Caudate nucleus (tissue), 63 donors: ENCODE measurements at places on chromosomes 6 and 20.

- DNase-seq: no peak
Observed at GRCh38 chr6:112036088-112036637, 17.7 kb upstream of the CCN6 start.

GRCh38 chr6:44805238-44805846 lies 417.8 kb downstream of the CDC5L start:
- no peak for DNase-seq

DNA sequence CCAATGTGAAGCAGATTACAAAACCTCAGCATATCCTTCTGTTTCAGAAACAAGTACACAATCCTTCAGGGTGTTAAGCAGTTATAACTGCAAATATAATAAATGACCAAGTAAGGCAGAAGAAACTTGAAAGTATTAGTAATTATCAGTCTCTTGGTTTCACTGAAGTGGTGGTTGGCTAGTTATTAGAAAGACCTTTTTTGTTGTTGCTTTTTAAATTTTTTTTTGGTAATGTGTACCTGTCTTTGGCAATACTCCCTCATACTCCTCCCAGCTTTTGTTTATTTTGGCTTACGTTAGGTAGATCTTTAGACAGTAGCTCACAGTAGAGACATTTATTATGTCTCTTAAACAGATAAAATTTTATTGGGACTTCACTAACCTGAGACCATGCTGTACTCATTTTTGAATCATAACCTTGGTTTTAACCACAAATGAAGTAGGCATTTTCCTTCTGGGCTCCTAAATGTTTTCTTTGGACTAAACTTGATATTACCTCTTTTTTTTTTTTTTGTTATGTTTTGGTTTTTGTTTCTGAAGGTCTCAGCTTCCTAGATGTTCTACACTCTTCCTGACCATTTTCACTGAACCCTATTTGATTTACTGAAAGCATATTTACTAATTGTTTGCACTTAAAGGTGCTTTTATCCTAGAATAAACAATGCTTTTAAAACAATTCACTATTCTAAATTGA lies 6.4 kb downstream of the CD2AP start:
- no peak for DNase-seq

DNA sequence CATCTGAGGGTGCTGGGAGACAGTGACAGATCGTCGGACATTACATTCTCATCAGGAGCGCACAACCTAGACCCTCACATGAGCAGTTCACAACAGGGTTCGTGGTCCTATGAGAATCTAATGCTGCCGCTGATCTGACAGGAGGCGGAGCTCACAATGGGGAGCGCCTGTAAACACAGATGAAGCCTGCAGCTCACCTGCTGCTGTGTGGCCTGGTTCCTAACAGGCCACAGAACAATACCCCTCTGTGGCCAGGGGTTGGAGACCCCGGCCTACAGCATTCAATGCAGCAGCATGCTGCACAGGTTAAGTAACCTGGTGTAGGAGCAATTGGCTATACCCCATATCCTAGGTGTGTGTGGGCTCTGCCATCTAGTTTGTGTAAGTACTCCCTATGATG lies 19.5 kb downstream of the ANKRD60 start:
- no peak for DNase-seq

GRCh38 chr20:21225215-21225947 lies 77.8 kb upstream of the XRN2 start:
- DNase-seq: no peak

DNA sequence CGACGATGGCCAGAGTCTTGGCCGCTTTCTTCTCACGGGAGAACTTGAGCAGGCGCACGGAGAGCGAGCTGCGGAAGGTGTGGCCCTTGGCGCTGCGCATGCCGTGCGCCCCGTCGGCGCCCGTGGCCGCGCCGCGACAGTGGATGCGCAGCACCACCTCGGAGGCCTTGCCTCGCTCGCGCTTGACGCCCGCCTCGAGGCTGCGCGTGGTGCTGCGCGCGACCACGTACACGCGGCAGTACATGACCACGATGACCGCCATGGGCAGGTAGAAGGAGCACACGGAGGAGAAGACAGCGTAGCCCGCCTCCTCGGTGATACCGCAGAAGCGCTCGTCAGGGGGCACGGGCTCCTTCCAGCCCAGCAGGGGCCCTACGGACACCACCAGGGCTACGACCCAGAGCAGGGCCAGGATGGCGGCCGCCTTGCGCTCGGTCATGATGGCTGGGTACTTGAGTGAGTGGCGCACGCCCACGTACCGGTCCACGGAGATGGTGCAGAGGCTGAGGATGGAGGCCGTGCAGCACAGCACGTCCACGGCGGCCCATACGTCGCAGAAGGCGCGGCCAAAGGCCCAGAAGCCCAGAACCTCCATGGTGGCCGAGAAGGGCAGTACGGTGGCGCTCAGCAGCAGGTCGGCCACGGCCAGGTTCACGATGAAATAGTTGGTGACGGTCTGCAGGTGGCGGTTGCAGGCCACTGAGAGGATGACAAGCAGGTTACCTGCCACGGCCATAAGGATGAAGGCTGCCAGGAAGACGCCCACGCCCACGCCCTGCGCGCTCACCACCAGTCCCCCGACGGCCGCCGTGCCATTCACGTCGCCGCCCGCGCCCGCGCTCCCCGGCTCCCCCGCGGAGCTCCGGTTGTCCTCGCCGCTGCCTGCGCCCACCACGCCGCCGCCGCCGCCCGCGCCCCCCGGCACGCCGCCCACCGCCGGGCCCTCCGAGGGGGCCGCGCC lies 232.8 kb upstream of the RNF24 start:
- no peak for DNase-seq

DNA sequence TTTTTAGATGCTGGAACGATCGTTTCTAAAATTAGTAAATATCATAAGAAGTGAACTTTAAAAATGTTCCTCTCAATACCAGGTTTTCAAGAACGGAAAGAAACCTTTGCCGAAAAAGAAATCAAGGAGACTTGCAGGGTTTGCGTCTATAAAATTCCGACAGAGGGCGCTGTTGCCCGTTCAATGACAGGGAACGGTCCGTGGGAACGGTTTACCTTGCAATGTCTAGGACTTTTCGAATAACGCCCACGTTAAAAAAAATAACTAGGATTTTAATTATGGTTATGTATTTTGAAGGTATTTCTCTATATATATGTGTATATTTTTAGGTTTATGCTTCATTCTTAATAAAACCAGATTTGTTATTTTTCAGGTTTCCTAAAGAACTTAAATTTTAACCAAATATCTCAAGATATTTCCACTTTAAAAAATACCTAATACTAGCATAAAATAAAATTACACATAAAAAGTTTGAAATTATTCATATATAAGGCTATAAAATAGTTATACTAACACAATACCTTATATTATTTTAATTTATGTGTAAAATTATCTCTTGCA lies 2.5 kb upstream of the TFAP2B start:
- peak; percentile 45 for DNase-seq

DNA sequence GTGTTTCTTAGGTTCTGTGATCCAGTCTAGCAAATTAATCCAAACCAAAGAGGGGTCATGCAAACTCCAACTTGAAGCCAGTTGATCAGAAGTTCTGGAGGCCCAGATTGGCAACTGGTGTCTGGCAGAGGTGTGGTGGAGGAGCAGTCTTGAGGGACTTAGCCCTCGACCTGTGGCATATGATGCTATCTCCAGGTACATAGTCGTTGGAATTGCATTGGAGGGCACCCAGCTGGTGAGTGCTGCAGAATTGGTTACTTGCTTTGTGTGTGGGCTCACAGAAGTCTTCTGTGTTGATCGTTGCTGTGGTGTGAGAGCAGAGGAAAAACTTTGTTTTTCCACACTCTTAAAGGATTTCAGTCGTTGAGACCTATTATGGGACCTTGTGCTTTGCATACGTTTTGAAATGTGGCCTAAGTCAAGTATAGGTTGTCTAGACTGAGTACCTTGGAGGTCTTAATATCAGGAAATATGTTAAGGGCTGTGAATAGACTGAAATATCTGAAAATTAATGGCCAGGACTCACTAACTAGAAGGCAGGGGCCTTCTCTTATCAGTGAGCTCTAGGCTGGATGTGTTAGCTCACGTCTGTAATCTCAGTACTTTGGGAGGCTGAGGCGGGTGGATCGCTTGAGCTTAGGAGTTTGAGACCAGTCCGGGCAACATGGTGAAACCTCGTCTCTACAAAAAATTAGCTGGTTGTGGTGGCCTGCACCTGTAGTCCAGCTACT lies 7.8 kb downstream of the PANK2 start:
- no peak for DNase-seq

DNA sequence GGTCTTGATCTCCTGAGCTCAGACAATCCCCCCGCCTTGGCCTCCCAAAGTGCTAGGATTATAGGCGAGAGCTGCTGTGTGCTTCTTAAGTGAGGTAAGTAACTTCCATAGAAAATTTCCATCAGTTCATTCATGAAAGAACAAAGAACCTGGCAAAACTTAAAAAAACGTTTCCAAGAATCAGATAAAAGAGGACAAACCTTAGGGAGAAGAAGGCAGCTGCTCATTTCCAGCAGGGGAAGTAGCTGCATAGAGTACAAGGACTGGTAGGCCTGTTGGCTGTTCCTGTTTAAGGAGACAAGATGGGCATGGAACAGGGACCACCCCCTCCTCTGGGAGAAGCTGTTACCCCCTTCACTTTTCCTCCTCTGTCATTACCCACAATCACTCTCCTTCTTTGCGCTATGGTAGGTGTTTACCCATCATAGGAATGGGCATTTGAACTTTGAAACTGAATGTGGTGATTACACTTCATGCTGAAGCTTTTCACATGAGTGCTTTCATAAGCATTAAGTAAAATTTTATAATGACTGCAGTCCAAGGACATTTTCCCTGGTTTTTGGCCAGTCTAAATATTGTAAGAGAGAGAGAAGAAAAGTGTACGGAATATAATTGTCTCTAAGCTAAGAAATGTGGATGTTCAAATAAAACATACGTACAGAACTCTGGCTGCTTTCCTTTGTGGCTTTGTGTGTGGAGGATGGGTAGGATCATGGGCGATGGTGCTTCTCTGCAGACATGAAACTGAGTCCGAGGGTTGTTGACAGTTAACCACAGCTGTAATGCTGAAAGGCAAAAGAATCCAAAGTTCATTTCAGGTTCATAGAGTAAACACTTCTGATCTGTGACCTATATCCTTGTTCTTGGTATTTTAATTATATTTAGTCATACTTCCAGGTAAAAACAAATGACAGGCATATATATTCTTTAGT lies 56.4 kb downstream of the CCN2 start:
- DNase-seq: no peak

DNA sequence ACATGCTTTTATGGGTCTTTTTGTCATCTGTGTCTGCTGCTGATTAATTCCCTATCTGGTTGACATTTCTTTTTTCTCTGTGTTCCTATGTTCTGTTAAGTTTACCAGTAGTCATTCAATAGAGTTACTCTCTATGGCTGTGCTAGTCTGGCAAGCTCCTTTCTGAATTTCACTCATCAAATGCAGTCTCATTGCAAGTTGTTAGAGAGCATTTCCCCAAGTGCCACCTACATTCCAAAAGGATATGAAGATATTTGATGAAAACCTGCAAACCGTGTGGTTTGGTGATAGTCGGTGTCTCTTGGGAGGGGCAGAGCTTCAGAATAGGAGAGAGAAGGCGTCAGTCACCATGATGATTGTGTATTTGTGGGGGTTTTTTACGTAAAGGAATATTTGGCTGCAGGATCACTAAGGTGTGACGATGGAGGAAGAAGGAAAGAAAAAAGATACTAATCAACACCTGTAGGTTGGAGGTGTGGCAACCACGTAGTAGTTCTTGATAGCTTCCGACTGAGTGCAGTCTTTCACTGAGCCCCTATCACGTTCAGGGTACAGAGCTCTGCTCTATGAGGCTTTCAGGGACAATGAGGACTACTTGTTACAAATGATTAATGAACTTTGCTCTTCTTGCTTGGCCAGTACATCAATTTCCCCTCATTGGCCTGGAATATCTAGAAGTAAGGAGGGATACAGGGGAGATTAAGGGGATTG lies 73.1 kb upstream of the TNFAIP3 start:
- DNase-seq: no peak

DNA sequence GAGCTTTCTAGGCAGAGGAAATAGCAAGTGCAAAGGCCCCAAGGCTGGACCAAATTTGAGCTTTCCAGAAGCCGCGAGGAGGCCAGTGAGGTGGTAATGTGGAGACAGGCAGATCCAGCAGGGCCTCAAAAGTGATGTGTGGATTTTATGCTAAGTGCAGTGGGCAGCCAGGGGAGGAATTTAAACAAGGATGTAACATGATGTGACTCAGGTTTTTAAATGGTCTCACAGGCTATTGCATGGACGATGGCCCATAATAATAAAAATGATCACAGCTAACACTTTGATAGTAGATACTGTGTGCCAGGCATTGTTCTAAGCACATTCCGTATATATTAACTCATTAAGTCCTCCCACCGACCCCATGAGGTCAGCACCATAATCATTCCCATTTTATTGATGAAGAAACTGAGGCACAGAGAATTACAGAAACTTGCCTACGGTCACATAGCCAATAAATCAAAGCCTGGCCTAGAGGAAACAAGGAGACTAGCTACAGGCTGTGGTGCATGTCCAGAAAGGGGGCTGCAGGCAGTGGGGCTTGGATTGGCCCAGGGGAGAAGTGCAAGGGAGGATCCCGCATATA lies 18.0 kb upstream of the PREX1 start:
- no peak for DNase-seq

DNA sequence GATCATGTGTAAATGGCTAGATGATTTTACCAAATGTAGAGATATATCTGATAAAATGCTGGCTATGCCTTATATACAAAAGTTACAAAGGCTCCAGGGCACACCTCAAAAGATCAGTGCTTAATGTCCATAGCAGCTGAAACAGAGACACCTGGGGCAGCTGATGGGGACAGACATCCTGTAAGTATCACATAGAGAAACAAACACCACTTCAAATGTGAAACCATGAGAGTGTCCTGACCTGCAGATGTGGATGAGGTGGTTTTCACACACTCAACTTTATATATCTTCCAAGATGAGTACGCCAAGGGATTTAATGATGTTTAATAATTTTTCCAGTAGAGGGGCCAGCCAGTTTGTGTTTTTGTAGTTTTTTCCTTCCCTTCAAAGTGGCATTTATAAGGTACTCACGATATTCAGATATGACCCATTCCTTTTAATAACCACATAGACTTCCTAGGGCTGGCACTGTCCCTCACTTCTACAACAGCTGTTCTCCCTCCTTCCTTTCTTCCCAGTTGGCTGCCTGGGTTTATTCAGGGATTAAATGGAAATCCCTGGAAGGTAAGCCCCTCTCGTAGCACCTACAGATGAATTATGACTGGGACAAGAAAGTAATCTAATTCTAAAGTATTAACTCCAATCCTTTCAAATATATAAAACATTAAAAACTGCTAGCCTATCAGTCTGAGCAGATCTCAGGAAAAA lies 50.3 kb upstream of the MCM9 start:
- no peak for DNase-seq

GRCh38 chr6:170049641-170050561 lies 241.0 kb downstream of the DLL1 start:
- no peak for DNase-seq

GRCh38 chr20:58575776-58576602 lies 60.8 kb upstream of the APCDD1L start:
- no peak for DNase-seq
